ENCODE measurements at places on chromosomes 1 and 21. TPM values are rescaled to one million over a fixed set of nuclear protein-coding genes. Genes with fewer than 3 reads are reported as not detected.

PFKL gene
- total RNA-seq: 171 TPM

CTSE gene
- not detected for total RNA-seq

DENND2D gene
- 210 TPM for total RNA-seq

NBPF10 gene
- 1.3 TPM for total RNA-seq

GRCh38 chr1:67465375-67465774 is 35.2 kb upstream of the SERBP1 start:
- DNase-seq: no peak

DNA sequence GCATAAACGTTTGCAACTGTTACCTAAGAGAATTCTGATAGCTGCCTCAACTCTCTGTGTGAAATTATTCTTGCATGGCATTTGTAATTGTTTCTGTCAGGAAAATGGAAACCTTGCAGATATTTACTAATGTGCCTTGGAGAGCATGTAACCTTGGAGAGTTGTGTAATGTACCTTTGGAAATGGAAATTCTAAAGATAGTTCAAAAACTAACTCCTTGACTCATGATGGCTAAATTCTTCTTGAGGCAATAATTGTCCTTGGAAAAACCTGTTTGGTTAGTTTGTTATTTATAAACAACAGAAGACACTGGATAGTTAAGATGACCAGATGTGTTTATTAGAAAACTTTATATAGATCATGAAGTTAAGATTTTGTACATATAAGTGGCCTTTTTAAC is 1033.8 kb downstream of the PLA2G4A start:
- DNase-seq: no peak

GRCh38 chr1:151491641-151492040 is 19.5 kb upstream of the CGN start:
- DNase-seq: no peak

DNA sequence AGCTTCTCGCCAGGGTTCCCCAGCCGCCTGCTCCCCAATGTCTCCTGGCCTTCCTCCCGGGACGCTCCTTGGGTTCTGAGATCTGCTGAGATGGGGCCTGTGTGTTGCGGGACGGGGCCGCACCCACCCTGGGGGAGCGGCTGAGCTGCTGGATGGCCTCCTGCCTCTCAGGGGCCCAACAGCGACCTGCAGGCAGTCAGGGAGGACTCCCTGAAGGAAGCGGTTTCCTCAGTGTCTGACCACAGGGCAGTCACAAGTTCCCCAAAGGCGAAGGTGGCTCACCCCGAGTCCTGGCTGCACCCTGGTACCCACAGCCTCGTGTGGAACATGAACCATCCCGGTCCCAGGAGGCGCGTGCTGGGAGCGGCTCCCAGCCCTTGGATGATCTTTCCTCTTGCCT is 18.6 kb upstream of the PLCH2 start:
- no peak for DNase-seq

DNA sequence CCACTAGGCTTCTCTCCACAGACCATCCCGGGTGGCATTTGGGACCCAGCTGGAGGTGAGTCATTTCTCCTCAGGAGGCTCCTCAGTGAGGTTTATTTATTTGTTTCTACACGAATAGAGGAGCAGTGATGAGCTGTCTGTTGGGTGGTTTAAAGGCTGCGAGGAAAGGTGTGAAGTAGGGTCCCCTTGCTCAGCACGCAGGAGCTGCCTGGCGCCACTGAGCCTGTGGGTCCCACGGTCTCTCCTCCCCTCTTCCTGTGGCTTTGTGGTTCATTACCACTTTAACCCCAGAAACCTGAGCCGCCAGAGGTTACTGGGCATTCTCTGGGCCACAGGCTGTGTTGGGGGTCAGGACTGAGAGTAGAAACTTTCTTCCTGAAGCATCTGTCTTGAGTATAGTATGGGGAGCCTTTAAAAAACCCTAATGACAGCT is 39.9 kb downstream of the IL6R start:
- peak; percentile 56 for DNase-seq

GRCh38 chr1:184792450-184792969 is 37.9 kb upstream of the EDEM3 start:
- peak; percentile 39 for DNase-seq

DNA sequence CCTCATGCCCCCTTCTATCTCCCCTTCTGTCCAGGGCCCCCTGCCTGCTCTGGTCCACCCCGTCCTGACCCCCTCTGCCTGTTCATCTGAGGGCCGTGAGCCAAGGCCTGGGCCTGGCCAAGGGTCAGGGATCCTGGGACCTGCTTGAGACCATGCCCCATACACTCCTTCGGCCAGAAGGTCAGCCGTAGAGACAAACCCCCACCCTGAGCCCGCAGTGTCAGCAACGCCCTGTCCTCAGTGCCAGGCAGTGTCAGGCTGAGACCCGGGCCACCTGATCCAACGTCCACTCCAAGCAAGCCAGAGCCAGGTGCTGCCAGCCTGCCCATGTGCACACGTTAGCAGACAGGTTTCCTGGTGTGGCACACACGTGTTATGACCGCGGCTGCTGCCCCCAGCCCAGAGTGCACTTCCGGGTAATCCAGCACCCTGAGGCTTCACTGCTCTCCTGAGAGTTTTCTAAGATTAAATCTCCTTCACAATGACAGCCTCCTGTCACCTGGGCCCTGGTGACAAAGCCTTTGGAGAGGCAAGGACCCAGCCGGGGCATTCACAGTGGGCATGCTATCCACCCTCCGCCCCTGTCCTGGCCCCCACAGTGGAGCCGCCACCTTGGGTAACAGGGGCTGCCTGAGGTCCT is 10.1 kb upstream of the SAMD11 start:
- DNase-seq: no peak

- DNase-seq: no peak
Measured at GRCh38 chr1:101781201-101781831, 215.4 kb downstream of the OLFM3 start.

DNA sequence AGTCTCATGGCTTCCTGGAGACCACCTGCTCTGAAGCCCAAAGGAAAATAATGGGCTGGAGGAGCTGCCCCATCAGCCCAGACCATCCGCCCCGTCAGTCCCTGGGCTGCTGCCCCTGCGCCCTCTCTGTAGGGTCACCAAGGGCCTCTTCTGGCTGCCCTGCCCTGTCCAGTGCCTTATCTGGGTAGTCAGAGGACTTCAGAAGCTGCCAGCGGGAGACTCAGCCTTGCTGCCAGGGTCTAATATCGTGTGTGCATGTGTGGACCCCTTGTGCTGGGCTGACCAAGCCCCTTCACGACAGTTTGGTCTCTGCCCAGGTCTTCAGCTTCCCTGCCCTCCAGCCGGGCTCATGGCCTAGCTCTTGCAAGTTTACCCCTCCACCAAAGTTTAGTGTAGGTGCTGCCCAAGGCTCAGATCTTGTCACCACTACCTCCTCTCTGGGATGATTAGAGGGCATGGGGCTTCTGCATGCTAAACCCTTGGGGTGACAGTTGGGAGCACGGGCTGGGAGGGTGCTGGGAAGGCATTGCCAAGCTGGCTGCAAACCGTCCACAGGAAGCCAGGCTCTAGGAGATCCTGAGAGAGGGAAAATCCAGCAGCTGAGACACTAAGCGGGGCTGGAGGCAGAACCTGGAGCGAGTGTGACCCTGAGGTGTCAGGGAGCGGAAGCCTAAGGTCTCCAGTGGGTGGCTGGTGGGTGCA is 20.6 kb downstream of the NENF start:
- DNase-seq: no peak

- no peak for DNase-seq
Measured at GRCh38 chr1:1776672-1777582, 1.3 kb downstream of the NADK start.

GRCh38 chr1:55594701-55595100 is 379.5 kb upstream of the USP24 start:
- no peak for DNase-seq

GRCh38 chr1:244821134-244821533 is 14.3 kb upstream of the COX20 start:
- no peak for DNase-seq

DNA sequence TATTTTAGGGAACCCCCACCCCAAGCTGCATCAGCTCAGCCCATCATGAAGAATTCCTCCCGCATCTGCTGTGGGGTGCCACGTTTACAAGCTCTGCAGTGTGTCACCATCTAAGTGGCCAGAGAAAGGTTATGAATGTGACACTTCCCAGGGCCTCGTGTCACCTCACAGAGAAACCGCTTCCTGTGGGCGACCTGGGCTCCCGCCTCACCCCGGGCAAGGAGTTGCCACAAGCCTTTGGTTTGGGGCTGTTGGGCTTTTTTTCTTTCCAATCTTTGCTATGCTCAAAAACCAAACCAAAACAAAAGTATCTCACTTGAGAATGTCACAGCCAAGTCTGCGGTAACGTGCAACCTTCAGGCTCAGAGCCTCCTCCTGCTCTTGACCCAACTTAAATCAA is 82.1 kb upstream of the ARHGEF16 start:
- peak; percentile 44 for DNase-seq

Data from activated naive CD4-positive, alpha-beta T cell treated with anti-CD3 and anti-CD28 coated beads for 36 hours (primary cell).